CD4-positive, alpha-beta T cell treated with Interleukin-21 for 1 hour (primary cell): ENCODE measurements at places on chromosomes 1 and 21.

DNA sequence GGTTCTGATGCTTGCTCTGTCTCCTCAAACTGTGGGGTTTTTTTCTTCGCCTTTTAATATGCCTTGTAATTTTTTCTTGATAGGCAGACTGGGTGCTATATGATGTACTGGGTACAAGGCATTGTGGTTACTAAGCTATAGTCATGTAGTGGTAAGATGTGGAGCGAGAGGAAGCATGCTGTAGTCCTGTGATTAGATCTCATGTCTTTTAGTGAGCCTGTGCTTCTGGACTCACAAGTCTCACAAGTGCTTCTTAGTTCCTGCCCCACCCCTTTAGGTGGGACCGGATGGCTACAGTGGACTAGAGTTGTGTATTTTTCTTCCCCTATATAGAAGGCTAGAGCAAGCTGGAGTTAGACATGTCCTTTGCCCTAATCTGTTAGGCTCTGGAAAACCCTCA, 178.7 kb downstream of the DNM3 start:
- DNase-seq: no peak

- DNase-seq: no peak
Observed at GRCh38 chr1:177793900-177794299, 176.0 kb downstream of the SEC16B start.

GRCh38 chr1:46520063-46520911, 30.7 kb downstream of the DMBX1 start:
- no peak for DNase-seq

DNA sequence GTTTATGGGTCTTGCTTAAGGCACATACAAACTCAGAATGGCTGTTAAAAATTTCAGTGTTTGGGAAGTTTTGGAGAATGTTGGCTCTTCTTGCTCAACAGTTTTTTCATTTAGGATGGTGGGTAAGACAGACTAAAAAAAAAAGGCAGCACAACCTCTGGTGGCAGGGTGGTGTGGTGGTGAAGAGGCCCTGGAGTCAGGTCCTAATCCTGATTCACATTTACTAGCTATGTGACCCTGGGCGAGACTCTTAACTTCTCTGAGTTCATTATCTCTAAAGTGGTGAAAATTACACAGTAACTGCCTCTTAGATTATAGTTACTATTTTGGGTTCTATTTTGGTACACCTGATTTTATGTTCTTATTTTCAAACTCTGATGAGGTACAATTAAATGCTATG, 11.6 kb downstream of the UAP1 start:
- DNase-seq: no peak

DNA sequence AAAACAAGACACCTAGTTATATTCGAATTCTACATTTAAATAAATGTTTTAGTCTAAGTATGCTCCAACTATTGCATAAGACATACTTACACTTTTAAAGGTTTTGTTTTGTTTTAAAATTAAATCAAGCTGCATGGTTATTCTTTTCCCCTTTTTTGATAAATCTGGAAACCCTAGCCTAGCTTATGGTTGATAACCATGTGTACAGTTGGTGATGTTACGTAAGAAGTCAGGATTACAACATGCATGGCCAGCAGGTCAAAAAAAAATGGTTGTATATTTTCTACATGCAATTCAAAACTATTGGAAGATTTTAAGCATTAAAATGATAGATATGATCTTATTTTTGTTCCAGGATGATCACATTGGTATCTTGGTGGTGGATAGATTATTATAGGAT, 1600.6 kb downstream of the PLA2G4A start:
- DNase-seq: no peak
